ENCODE measurements at places on chromosomes 4 and X.

DNA sequence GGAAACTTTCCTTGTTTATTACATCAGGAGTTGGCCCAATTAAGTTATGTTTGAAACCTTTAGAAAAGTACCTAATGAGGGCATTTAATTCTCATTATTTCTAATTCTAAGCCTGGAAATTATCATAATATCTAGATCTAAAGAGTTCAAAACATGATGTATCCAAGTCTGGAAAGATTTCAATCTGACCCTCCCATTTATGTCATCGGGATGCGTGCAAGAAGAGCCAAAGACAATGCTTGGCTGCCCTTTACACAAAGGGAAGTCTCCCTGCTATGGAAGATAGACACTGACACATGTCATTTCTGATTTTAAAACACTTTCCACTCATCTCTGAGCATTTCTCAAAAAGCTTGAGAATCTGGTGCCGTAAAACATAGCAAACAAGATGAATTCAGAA is 222.4 kb downstream of the ANTXR2 start:
- DNase-seq = no peak

- no peak for DNase-seq
These were observed 62.3 kb upstream of the PAGE3 start for GRCh38 chrX:55326985-55327384.

DNA sequence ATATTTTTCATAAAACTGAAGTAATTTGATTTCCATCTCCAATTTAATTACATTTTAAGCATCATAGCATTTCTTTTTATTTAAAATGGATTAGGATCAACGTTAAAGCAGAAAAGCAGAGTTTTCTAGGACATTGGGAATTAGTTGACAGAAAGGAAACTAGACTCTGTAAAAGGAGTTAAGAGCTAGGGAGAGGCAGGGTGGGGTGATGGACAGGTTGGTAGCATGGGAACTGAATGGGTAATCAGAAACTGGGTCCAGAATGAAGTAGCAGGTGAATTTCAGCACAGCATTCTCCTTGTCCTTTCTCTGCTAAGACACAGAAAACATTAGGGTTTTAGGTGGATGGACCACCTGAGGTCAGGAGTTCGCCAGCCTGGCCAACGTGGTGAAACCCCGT is 97.6 kb downstream of the ANAPC4 start:
- no peak for DNase-seq

GRCh38 chr4:109739547-109739946 is 9.7 kb upstream of the PLA2G12A start:
- no peak for DNase-seq

GRCh38 chr4:153249199-153250041 is 45.2 kb downstream of the TRIM2 start:
- peak; percentile 74 for DNase-seq

DNA sequence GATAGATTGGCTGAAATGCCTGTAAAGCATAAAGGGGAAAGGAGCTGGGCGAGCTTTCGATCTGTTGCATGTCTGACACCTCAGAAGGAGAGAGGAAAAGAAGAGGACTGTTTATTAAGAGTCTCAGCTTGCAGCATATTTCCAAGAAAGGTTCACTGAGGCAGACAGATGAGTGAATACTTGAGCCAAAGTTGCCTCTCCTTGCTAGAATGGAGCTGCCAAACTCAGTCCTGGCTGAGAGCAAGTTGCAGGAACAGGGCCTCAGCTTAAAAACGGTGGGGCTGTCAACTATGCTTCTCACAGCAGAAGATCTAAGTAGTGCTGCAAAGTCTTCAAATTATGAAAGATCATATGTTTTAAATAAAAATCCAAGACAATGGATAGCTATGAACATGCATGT is 707.5 kb downstream of the PCDH7 start:
- no peak for DNase-seq

GRCh38 chr4:37246891-37247290 is 2.3 kb downstream of the NWD2 start:
- DNase-seq = peak; percentile 4

DNA sequence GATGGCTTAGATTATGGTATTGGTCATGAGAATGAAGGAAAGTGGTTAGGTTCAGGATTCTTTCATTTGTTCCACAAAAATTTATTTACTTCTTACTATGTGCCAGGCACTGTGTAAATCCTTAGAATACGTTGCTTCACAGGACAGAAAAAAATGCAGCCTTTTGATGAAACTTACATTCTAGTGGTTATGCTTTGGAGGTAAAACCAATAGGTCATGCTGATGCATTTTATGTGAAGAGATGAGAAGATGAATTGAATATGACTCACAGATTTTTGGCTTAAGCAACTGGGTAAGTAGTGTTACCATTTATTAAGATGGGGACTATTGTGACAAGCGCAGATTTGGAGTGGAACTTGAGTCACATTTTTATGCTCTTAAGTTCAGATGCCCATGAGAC is 165.3 kb downstream of the GLRA2 start:
- DNase-seq = no peak

GRCh38 chrX:111634823-111635729 is 45.9 kb upstream of the ALG13 start:
- DNase-seq = no peak

DNA sequence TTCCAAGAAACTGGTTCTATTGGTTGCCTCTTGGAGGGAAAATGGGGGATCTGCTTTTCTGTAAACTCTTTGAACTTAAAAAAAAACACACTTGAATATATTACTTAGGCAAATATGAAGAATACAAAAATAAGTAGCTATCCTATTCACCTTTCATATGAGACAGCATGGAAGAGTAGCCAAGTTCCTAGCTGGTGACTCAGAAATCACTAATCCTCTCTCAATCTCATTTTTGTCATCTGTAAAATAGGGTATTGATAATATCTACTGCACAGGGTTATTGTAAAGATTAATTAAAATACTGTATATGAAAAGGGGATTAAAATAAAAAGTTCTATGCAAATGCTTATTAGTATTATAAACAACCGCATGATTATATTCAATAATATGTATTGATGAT is 12.7 kb downstream of the MGARP start:
- DNase-seq = no peak

GRCh38 chrX:10095698-10096432 is 60.9 kb upstream of the CLCN4 start:
- no peak for DNase-seq

- DNase-seq = no peak
These were observed 40.1 kb downstream of the NOP14 start for GRCh38 chr4:2923141-2923551.

- no peak for DNase-seq
These were observed 5.7 kb upstream of the PLCXD1 start for GRCh38 chrX:275476-275966.

DNA sequence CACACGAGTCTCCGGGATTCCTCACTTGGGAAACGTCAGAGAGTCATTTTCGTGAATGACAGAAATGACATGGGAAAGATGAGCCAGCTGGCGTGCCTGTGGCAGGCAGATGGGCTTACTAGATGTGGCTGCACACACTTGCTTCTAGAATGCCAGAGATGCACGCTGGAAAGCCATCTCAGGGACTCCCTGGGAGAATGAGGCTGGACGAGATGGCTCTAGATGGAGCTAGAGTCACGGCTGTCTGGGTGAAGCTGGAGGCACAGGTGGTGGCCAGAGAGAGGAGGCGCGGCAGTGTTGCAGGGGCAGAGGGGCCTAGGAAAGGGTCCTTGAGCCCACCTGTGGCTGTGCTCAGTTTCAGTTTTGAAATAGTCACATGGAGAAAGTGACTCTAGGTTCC is 26.0 kb downstream of the TKTL1 start:
- DNase-seq = peak; percentile 51

DNA sequence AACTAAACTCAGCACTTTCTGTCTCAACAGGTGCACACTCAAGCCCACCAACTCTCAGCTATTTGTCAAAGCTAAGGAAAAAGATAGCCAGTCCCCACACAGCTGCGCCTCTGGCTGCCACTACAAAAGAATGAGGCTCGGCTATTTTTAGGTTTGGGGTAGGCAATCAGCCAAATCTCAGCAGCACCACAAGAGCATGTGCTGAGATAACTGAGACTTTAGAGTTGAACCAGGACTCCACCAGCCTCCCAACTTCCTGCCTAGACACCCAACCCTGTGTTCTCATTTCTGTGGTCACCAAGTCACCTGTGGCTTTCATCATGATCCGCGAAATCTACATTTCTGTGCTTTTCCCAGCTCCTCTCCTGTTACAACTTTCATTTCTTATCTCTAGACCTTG is 28.0 kb downstream of the DMD start:
- no peak for DNase-seq

GRCh38 chrX:72060196-72060920 is 71.4 kb downstream of the RTL5 start:
- DNase-seq = no peak

DNA sequence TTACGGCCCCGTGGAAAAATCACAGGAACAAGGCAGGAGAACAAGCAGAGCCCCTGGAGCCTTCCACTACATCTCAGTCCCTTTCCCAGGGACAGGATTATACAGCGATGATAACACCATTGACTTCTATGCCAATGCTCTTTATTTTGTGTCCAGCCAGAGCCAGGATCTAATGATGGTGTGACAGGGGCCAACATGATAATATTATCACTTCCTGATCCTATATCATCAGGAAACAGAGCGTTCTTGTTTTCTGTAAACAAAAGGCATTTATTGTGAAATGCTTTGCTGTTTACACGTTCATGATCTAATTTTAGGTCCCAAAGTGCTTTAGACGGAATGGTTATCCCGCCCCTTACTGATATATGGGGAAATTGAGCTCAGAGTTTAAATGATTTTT is 12.8 kb downstream of the TMPRSS11E start:
- DNase-seq = no peak
